Nucleus accumbens (tissue), 56 donors: ENCODE measurements at places on chromosomes 3 and 15.

DNA sequence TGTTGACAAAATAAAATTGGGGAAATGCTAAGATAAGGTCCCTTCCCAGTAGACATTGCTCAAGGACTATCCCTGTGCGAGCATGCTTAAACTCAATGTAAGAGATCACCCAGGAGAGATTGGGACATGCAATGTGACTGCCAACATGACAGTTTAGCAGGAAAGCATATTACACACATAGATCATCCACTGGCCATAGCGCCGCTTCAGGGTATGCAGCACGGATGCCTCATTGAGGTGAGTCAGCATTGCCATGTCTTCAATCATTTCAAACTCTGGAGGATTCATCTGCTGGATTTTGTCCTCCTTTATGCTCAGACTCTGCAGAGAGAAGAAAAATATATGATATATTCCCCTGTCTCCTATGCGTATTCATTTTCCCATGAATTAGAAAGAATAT is 8.9 kb downstream of the MYH15 start:
- DNase-seq = no peak

- DNase-seq = no peak
Measured at GRCh38 chr15:29139540-29140459, 129.8 kb downstream of the NSMCE3 start.

- no peak for DNase-seq
Measured at GRCh38 chr3:150594150-150594549, 9.0 kb upstream of the SELENOT start.

DNA sequence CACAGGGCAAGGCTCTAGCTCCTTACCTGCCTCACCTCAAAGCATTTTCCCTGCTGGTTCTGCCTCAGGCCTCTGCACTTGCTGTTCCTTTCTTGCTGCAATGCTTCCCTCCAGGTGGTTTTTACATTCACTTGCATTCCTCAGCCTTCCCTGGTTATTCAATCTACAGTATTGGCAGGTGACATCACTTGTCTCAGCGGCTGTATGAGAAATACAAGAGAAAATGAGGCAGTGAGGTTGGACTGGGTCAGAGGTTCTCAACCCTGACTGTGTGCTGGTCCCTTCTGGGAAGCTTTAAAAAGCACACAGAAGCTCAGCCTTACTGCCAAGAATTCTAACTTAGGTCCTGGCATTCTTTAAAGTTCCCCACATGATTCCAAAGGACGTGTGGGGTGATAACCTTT is 26.7 kb downstream of the SIAH2 start:
- no peak for DNase-seq

DNA sequence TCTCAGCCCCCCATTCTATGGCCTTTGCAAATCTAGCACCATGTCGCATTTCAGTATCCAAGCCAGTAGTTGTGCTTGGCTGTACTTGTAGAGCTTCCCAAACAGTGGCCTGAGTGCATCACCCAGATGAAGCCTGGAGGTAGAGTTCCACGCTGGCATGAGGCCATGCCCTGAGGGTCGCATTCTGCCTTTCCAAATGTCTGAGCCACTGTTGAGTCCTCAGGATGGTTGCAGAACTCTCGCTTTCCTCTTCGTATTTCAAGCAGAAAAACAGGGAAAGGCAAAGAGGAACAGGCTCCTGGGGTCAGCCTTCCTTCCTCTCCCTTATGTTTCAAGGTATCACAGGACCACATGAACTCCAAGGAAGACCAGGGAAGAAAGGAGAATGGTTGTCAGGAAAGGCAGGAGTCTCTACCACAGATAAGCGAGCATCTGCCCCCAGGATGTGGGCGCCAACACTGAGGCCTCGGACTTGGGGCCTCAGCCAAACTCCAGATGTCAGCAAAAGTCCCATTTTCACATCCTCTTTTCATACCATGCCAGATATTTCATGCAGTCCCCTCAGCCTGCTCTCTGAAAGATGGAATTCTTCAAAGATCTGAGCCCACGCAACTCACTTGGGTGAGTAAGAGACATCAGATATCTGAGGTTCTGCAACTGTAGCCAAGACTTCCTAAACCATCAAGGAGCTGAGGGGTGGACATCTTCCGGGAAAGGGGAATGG is 19.4 kb upstream of the PRR20G start:
- no peak for DNase-seq

DNA sequence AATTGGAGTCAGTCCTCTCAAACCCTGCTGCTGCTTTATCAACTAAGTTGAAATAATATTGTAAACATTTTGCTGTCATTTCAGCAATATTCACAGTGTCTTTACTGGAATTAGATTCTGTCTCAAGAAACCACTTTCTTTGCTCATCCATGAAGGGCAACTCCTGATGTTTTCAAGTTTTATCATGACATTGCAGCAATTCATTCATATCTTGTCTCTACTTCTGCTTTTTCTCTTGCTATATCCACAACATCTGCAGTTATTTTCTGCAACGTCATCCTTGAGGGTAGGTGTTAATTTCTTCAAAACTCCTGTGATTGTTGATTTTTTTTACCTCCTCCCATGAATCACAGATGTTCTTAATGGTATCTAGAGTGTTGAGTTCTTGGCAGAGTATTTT is 181.6 kb downstream of the EPHA6 start:
- no peak for DNase-seq

DNA sequence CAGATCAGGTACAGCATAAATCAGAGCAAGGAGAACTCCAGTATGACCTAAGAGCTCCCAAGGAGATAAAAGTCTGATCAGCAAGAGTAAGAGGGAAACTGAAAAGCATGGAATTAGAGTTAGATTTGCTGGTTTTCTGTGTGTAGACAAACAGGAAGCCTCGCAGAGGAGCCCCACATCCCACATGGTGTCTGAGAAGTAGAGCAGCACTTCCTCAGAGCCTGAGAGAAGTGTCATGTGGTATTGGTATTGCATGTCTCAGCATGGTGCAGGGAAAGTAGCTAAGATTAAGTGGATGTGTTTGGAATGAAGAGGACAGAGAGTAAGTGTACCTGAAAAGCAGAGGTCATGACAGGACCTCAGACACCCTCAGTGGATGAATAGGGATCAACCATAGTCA is 175.4 kb upstream of the GBE1 start:
- no peak for DNase-seq

- DNase-seq = no peak
Measured at GRCh38 chr3:178434206-178434805, 101.9 kb upstream of the KCNMB2 start.

DNA sequence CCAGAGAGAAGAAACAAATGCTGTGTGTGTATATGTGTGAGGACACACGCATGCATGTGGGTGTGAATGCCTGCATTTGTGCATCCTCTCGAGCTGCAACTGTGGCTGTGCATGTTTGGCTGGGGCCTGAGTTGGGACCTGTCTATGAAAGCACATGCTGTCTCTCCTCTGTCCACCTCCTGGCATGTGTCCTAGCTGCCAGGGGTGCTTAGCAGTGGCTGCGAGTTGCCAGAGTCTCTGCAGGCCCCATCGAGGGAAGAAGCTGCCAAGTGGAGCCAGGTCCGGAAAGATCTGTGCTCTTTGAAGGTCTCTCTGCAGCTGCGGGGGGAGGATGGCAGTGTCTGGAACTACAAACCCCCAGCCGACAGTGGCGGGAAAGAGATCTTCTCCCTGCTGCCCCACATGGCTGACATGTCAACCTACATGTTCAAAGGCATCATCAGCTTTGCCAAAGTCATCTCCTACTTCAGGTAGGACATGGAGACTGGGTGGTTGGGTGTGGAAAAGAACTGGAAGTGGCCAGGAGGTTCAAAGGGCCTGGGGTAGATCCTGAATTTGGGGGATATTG is 30.7 kb downstream of the NR1I2 start:
- no peak for DNase-seq

- DNase-seq = no peak
Measured at GRCh38 chr3:69748503-69748902, 9.2 kb downstream of the MITF start.

- no peak for DNase-seq
Measured at GRCh38 chr3:133925960-133926735, 30.5 kb upstream of the RAB6B start.

- no peak for DNase-seq
Measured at GRCh38 chr15:87661454-87662355, 594.8 kb downstream of the NTRK3 start.

- DNase-seq = no peak
Measured at GRCh38 chr3:127237835-127238234, 44.9 kb downstream of the PRR23E start.

GRCh38 chr3:105653166-105653565 is 215.6 kb downstream of the CBLB start:
- no peak for DNase-seq

DNA sequence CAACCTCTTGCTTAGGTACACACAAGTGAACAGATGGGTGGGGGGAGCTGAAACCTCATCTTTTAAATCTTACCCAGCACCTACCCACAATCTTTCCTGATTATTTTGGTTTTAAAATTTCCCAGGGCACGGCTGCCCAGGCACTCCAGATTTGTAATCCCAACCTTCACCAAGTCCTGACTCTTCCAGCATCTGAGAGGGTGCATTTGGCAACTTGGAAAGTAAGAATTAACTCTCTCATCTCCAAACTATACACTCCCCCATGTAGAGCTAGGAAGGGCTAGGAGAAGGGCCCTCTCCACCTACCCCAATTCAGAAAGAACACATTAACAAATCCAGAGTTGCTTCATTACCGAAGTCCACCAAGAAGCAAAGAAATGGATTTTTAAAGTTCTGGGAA is 41.7 kb upstream of the PRICKLE2 start:
- no peak for DNase-seq

DNA sequence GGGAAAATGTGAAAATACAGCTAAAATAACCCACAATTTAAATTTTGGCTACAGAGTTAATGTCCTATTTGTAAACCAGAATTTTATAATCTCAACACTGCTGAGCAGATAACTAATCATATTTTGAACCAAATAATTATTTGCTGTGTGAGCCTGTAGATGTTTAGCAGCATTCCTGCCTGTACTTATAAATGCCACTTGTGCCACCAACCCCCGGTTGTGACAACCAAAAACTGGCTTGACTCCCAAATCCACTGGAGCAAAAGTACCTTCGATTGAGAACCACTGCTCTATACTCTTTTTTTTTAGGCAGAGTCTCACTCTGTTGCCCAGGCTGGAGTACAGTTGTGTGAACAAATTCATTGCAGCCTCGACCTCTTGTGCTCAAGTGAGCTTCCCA is 78.5 kb downstream of the CNTN6 start:
- no peak for DNase-seq

GRCh38 chr3:48587686-48588085 is 7.4 kb downstream of the COL7A1 start:
- no peak for DNase-seq

- no peak for DNase-seq
Measured at GRCh38 chr15:79067072-79067833, 23.3 kb downstream of the RASGRF1 start.

GRCh38 chr3:167785790-167786189 is 50.3 kb downstream of the SERPINI1 start:
- no peak for DNase-seq

- no peak for DNase-seq
Measured at GRCh38 chr3:136885357-136886213, 23.6 kb downstream of the NCK1 start.

GRCh38 chr3:37498126-37499039 is 324.0 kb upstream of the LRRFIP2 start:
- no peak for DNase-seq

- DNase-seq = no peak
Measured at GRCh38 chr3:49120096-49120437, 556 bp downstream of the USP19 start.

DNA sequence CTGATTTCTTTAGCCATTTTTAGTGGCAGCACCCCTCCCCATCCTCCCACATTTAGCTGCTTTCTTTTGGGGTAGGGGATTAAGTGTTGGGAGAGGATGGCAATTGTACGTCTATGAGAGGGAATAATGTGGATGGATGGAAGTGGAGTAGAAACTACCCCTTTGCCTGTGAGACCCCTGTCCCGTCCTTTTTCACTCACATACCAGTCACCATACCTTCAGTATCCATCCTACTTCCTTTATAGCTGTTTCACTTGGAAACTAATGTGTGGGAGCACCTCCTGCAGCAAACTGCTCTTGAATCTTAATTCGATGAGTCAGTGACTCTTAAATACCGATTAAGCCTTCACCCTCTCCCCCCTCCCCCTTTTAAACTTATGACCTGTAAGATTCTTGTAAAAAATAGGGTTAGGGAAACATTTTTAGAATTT is 730 bp downstream of the SPRED1 start:
- DNase-seq = no peak

- peak; percentile 22 for DNase-seq
Measured at GRCh38 chr3:107045791-107046190, 331.4 kb upstream of the CCDC54 start.

GRCh38 chr15:41804361-41804760 is 23.5 kb upstream of the JMJD7 start:
- DNase-seq = no peak

GRCh38 chr3:197511130-197511529 is 44.6 kb downstream of the BDH1 start:
- DNase-seq = no peak

- DNase-seq = no peak
Measured at GRCh38 chr3:158728851-158729250, 3.4 kb downstream of the RARRES1 start.

DNA sequence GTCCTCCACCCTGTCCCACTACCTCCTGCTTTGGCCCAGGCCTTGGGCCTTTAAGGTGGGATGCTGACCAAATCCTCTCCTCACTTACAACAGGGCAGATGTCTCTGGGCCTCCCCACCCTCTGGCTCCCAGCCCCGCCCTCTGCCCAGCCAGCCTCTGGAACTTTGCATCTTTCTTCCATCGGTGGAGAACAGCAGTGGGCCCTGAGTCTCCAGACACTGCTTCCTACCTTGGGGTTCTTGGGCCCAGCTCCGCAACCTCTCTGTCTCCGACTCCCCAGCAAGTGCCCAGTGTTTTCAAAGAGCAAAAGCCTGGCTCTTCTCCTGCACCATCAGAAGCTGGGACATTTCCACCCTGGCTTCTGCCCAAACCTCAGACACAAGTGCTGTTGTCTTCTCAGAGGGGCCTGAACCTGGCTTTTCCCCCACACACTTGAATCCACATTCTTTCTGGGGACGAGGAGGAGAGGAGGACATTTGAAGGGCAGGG is 33.1 kb downstream of the MRAS start:
- DNase-seq = peak; percentile 85

DNA sequence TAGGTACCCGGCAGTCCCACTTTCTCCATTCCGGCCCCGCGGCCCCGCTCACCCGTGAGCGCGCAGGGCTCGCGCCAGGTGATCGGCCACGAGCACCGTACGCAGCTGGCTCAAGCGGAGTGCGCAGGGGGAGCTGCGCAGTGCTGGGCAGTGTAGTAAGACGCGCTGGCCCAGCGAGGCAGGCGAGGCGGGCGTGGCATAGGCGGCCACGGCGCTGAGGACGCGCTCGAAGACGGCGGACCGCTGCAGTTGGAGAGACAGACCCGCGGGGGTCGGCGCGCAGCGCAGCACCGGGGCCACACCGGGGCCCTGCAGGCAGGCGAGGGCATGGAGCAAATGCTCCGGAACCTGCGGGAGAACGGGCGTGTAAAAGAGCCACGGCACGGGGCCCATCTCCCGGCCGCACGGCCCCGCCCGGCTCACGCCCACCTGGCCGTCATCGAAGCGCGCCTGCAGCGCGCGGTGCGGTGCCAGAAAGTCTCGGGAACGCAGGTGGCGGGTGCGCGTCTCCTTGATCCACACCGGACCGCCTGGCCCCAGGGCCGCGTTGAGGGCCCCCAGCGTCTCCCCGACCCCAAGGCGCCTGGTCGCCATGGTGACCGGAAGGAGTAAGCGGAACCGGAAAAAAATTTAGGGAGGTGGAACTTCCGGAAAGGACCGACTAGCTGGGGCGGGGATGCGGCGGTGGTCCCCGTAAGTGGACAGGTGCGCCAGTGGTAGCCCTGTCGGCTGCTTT is at the start of gene DALRD3:
TSS of gene DALRD3 (minus strand) at position 610 of the 736 bp plus-strand sequence. CDS start at position 594, 16 bp downstream.
- peak; percentile 47 for DNase-seq

GRCh38 chr3:42979044-42979972 is at the start of gene GASK1A:
Gene GASK1A (plus strand): TSS chr3:42979311. CDS start chr3:42979643, 332 bp downstream.
- peak; percentile 7 for DNase-seq
